ENCODE measurements at places on chromosomes 7 and 10. TPM values are rescaled to one million over a fixed set of nuclear protein-coding genes. Genes with fewer than 3 reads are reported as not detected.

GOT1 gene
- total RNA-seq, result 31.8 TPM

PAPOLB gene
- total RNA-seq, result not detected

TAS2R38 gene
- not detected for total RNA-seq

LHPP gene
- 12.3 TPM for total RNA-seq

PRKG1 gene
- not detected for total RNA-seq

ZNF853 gene
- 2.0 TPM for total RNA-seq

EPO gene
- not detected for total RNA-seq

SYNPO2L gene
- not detected for total RNA-seq

TUBAL3 gene
- 0.19 TPM for total RNA-seq

EXOC4 gene
- total RNA-seq, result 19.7 TPM

MCM10 gene
- total RNA-seq, result 21.3 TPM

TAS2R3 gene
- total RNA-seq, result not detected

SEMA3D gene
- total RNA-seq, result 0.03 TPM

CALML3 gene
- total RNA-seq, result not detected

GPC2 gene
- total RNA-seq, result 0.84 TPM

TMEM139 gene
- total RNA-seq, result 1.9 TPM

FXYD4 gene
- not detected for total RNA-seq

VIPR2 gene
- total RNA-seq, result 0.03 TPM

EGR2 gene
- 0.52 TPM for total RNA-seq

SLC25A28 gene
- total RNA-seq, result 21.8 TPM

ENTPD1 gene
- total RNA-seq, result not detected

GPR85 gene
- total RNA-seq, result not detected

MYL10 gene
- total RNA-seq, result not detected

CYP26C1 gene
- total RNA-seq, result not detected

BICC1 gene
- total RNA-seq, result 17.7 TPM

FZD1 gene
- 2.1 TPM for total RNA-seq

APBB1IP gene
- total RNA-seq, result 6.8 TPM

PRSS37 gene
- total RNA-seq, result not detected

TRIM73 gene
- total RNA-seq, result 1.7 TPM

RET gene
- 0.83 TPM for total RNA-seq

ERV3-1 gene
- total RNA-seq, result 4.2 TPM

PTPRZ1 gene
- total RNA-seq, result not detected

CAMK2B gene
- 0.14 TPM for total RNA-seq

HMX3 gene
- total RNA-seq, result not detected

AEBP1 gene
- not detected for total RNA-seq

H2AZ2 gene
- 212 TPM for total RNA-seq

FKBP6 gene
- total RNA-seq, result not detected

AKR1C2 gene
- total RNA-seq, result 3,918 TPM

PRKAR2B gene
- total RNA-seq, result 3.4 TPM

TCF7L2 gene
- total RNA-seq, result 15.7 TPM

AKR1C3 gene
- 1,261 TPM for total RNA-seq

EVX1 gene
- total RNA-seq, result 0.10 TPM

MRC1 gene
- total RNA-seq, result 0.03 TPM

PPP1R9A gene
- 3.8 TPM for total RNA-seq

EN2 gene
- total RNA-seq, result 0.99 TPM

TYW1 gene
- total RNA-seq, result 14.6 TPM

IFT22 gene
- 53.6 TPM for total RNA-seq

FAM53B gene
- total RNA-seq, result 11.2 TPM

HERC4 gene
- 27.9 TPM for total RNA-seq

MEOX2 gene
- total RNA-seq, result not detected

GCK gene
- total RNA-seq, result not detected

NME8 gene
- not detected for total RNA-seq

LOXL4 gene
- 1.4 TPM for total RNA-seq

CPA2 gene
- total RNA-seq, result not detected

CFAP69 gene
- total RNA-seq, result 3.3 TPM

FKBP9 gene
- 93.5 TPM for total RNA-seq

TDRD1 gene
- not detected for total RNA-seq
